GM06990 (cell line): ENCODE measurements at places on chromosomes 7 and 10.

DNA sequence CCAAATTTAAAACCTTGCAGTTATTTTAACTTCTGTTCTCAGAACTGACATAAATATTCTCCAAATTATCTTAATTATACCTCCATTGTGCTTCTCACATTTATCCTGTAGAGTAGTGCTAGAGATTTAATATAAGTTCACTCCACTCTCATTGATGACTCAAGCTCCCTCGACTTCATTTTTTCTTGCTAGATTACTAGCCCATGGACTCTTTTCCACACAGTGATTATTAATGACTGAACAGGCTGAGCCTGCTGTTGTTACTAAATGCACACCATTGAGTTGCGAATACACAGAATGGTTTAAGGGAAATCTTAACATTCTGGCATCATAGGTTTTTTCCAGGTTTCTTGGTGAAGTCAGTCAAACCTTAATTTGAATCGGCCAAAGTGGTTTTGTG is 179.5 kb upstream of the AKR1E2 start:
- no peak for DNase-seq

DNA sequence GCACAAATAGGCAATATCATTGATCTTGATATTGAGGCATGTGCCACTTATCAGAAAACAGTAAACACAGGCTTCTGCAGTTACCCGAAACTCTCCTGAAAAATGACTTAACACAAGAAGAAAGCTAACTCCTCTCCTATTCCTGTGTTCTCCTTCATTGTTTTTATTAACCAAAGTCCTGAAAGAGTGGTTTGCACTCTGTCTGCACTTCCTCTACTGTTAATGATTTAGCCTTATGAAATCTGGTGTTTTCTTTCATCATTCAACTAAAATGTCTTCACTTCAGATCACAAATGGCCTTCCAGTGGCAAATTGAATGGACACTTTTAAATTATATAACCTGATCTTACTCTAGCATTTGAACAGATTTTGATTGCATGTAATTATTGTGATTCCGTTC is 630.6 kb upstream of the PHF14 start:
- no peak for DNase-seq

- no peak for DNase-seq
These were observed 194.8 kb downstream of the MAD1L1 start for GRCh38 chr7:2037808-2038522.

DNA sequence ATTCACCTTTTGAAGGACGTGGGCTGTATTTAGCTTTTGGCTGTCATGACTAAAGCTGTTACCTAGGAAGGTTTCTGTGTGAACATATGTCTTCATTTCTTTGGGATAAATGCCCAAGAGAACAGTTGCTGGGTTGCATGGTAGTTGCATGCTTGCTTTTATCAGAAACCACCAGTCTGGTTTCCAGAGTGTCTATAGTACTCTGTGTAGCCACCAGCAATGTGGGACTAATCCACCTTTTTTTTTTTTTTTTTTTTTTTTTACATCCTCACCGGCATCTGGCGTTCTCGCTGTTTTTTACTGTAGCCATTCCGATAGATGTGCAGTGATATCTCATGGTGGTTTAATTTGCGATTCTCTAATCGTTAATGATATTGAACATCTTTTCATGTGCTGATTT is 297.8 kb downstream of the SDK1 start:
- no peak for DNase-seq

GRCh38 chr7:132720835-132721234 is 144.6 kb upstream of the PLXNA4 start:
- DNase-seq: no peak

DNA sequence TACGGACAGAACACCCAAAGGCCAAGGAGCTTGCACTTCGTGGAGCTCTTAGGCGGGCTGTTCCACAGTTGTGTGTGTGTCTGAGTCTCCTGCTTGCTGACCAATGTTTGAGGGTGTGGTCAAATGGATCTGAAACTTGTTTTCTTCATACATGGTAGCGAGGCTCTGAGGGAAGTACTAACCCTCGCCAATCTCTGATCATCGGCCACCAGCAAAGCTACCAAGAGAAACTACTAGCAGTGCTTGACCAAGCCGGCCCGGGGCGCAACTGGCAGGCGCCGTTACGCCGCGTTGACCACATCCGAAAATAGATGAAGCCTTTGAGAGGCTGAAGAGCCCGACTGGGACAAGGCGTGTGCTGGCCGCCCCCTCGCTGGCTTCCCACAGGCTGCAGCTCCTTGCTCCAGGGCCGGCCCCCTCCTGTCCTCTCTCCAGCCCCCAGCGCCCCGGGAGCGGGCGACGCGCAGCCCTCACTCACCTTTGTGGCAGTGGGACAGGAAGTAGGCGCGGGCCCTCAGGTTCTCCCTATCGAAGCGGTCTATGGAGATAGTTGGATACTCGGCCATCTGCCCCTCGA is 384 bp downstream of the DCLRE1C start:
- peak; percentile 80 for DNase-seq
